CD4-positive, alpha-beta memory T cell (primary cell): ENCODE measurements at places on chromosomes 2 and 18.

GRCh38 chr2:134592377-134592776, 126.4 kb downstream of the TMEM163 start:
- no peak for DNase-seq

- DNase-seq = no peak
These were observed 569.7 kb downstream of the RIT2 start for GRCh38 chr18:42545825-42546224.

- no peak for DNase-seq
These were observed 183.1 kb upstream of the DDX18 start for GRCh38 chr2:117631152-117631945.

DNA sequence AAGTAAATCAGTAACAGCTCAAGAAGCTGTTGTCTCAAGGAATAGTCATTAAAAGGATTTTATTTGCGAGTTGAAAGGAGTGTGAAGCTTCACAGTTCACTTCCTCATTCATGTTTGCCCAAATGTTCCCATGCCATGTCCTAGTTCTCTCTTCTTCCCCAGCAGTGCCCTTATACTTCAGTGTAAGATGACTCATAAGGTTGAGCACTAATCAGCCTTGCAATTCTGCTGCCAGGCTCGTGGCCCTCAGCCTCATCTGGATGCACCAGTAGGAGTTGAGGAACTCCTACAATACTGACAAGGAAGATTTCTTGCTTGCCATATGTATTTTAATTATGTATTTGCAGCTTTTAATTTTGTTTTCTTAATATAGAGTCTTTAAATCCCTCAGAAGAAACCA, 1980.4 kb downstream of the SUCLG1 start:
- no peak for DNase-seq

GRCh38 chr2:215447673-215448081, 11.8 kb upstream of the FN1 start:
- no peak for DNase-seq

DNA sequence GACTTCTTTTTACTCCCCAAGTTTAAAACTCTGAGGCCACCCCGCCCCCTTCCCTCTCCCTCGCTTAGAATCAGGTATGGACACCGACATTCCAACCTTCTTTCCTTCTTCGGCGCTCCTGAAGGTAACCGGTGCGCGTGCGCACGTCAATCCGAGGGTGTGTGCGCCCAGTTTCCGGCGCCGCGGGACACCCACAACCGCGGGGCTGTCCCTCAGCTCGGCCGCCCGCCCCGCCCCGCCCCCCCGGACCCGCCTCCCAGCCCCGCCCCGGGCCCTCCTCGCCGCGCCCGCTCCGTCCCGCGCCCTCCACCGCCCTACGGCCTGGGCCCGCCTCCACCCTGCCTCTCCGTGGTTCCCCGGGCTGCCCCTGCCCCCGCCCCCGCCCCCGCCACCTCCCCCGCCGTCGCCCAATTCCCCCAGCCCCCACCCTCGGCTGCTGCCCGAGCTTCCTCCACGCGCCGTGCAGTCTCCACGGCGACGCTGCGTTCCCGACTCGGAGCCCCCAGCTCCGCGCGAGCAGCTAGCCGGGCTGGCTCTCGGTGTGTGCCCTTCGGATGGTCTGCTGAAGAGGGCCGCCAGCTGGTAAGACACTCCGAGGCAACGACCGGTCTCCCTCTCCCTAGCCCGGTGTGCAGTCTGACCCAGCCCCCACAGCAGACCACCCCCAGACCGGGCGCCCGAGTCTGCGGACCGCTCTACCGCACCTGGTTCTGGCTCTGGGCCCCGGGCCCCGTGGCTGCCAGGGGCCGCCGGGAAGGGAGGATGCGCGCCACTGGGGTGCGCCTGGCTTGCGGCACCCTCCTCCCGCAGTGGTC, 635 bp downstream of the ERICH2 start:
- DNase-seq = peak; percentile 62

GRCh38 chr2:82494739-82495138, 1964.3 kb downstream of the SUCLG1 start:
- no peak for DNase-seq

DNA sequence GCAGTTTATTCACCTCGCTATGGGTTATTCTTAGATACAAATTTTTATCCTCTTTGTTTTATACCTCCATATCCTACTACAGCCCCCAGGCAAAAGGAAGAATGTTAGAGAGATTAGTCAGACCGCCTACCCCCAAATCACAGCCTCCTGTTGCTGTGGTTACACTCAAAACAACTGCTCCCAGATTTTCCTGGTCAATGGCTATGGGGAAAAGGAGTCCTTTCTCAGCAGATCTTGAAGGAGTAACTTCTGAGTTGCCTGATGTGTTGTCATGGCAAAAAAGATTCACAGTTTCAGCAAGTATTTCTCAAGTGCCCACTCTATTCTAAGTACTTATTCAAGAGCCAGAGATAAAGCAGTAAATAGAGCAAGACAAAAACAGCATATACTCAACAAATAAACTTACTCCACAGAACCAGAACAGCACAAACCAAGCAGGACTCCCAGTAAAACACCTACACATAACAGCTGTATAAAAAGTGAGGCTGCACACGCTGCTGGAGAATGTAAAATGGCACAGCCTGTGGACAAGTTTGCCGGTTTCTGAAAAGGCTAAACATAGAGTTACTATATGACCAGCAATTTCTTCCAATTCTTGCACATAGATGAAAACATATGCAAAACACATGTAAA, 104.8 kb downstream of the NOL10 start:
- no peak for DNase-seq

GRCh38 chr2:237614151-237614720, 13.2 kb upstream of the LRRFIP1 start:
- no peak for DNase-seq

DNA sequence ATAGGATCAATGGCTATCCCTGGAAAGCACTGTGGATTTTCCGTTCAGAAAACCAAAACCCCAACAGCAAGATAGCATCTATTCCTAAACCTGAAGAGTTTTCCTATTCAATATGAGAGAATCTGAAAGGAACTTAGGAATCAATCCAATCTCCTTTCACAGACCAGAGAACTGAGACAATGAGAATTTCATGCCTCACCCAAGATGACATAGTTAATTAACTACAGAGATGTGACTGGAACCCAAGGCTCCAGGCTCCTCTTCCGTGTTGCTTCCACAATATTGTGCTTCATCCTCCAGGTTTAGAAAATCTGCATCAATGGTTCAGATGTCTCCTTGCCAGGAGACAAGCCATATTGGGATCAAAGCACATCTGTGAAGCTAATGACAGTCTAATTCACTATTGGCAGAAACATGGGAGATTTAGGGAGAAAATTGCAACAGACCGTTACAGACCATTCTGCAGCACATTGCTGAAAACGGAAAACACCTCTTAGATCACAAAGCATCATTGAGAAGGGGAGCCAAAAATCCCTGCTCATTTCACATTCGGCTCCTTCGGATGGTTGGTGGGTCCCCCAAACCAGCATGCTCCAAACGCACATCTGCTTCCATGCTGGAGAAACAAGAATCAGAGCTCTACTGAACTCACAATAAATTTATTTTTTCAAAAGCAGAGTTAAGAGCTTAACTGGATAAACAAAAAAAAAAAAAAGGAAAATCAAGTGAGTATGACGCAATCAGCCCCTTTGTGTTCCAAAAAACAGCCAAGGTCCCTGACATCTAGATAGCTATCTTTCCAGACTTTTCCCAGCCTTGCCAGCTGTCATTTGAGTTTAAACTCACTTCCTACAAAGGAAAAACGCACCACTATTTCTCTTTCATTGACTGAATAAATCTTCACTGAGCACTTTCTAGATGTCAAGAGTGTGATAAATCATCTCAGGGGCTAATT, 290.3 kb downstream of the C1D start:
- no peak for DNase-seq

- no peak for DNase-seq
These were observed 4.9 kb downstream of the INHBB start for GRCh38 chr2:120350801-120351320.

GRCh38 chr2:204468746-204469429, 76.4 kb upstream of the PARD3B start:
- no peak for DNase-seq

DNA sequence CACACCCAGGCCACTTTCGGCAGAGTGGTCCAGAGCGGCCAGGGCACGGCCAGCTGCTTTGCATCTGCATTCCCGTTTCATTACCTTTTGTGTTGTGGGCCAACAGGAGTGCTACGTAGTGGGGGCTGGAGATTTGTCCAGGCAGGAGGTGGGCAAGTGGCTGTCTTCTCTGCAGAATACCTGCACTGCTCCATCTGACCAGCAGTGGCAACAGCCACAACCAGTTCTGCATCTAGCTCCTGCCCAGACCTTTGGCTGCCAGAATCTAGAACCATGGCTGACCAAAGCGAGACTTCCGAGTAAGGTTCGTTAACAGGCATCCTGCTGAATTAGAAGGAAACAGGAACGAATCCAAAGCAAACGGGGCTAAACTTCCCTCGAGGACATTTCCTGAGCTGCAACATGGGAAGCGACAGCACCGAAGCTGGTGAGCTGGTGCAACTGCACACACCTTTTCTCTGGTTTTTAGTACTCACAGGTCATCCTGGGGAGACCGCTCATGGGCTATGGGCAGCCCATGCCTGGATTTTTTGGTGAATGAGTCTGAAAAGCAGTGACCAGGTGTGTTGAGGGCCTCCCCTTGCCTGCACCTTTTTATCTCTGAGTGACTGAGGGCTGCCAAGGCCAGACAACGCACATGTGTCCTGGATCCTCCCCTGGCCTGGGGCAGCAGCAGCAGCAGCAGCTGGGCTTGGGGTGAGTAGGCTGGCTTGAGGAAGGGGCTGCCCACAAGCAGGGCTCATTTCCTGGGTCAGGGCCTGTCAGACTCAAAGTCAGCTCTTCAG, 10.5 kb downstream of the GDF7 start:
- no peak for DNase-seq

GRCh38 chr2:26644188-26644835, 3.1 kb upstream of the CIB4 start:
- DNase-seq = no peak

GRCh38 chr2:226839951-226840350, 4.1 kb downstream of the RHBDD1 start:
- no peak for DNase-seq

GRCh38 chr18:50855976-50856757, 22.8 kb upstream of the ME2 start:
- DNase-seq = no peak

GRCh38 chr2:142877216-142877838, at the start of gene KYNU:
KYNU (plus strand) TSS chr2:142877664; CDS start chr2:142885368, 7,704 bp downstream.
- DNase-seq = no peak

DNA sequence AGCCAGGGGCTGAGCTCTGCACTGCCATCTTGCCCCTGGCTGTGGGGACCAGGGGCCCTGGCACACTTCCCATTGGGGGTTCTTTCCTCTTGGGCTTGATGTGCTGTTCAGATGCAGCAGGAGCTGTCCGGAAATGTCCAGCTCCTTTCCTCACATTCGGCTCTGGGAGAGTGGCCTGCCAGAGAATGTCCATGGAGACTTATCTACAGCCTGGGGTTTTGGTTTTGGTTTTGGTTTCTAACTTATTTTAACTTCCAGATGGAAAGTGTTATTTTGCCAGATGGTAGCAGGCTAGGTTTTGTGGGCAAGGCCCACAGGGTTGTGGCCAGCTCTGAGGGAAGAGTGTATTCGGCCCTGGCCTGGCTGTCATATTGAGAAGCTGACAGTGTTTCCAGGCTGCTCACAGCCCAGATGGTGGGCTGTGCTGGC, 177.3 kb downstream of the ANKRD30B start:
- no peak for DNase-seq

- no peak for DNase-seq
These were observed 51.3 kb downstream of the ACSL3 start for GRCh38 chr2:222912117-222912516.
